ENCODE measurements at places on chromosomes 2 and 18.

DNA sequence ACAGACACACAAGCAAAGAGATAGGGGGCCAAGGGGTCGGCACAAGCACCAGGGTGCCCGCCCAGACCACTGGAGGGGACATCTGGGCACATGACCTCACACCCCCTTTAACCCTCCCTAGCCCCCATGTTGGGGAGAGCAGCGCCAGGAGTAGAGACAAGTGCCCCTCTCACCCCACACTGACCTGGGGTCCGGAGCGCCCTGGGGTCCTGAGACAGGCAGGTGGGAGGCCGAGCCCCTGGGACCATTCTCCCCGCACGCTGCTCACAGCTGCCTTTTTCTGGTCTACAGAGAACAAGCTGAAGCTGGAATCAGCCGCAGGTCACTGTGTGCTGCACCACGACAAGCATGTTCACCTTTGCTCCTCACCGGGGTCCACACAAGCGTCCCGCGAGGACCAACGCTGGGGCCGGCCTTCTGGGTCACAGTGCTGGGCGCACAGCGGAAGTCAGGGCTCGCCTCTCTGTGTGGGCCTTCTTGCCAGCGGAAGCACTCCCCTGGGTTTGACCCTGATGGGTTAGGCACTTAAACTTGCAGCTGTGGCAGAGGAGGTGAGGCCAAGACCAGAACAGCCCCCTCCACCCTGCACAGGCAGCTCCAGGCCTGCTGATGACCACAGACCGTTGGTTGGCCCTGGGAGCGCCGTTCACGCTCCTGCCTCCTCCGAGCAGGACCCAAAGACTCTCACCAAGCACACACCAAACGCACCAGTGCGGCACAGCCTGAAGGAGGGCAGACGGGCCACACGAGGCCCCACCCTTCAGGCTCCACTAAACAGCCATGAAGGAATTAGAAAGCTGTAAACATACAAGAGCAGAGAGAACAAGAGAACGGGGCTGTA lies 275.3 kb downstream of the EIPR1 start:
- no peak for DNase-seq
- H3K4me3 ChIP-seq, result no peak overlapping the region
- H3K36me3 ChIP-seq, result no peaks in the 10 kb centered on the region
- H3K4me1 ChIP-seq, result no peaks in the 10 kb centered on the region

GRCh38 chr18:41982942-41983660 lies 28.1 kb downstream of the PIK3C3 start:
- H3K4me1 ChIP-seq, result peaks cover 14% of the 10 kb centered on the region
- H3K27ac ChIP-seq, result peak overlapping the region; percentile 13
- no peaks in the 10 kb centered on the region for H3K27me3 ChIP-seq
- H3K36me3 ChIP-seq, result peaks cover 15% of the 10 kb centered on the region

DNA sequence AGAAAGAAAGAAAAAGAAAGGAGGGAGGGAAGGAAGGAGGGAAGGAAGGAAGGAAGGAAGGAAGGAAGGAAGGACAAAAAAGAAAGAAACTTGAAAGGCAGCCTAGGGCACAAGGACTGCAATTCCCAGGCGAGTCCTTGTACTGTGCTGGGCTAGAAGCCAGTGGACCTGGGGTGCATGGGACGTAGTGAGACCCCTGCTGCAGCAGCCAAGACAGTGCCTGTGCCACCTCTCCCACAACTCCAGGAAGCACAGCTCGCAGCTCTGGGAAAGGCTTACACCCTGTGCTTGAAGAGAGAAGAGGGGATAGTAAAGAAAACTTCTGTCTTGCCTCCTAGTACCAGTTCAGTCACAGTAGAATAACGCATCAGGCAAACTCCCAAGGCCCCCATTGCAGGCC lies 227.9 kb upstream of the CDH7 start:
- DNase-seq, result no peak
- no peak overlapping the region for H3K27ac ChIP-seq
- no peaks in the 10 kb centered on the region for H3K4me1 ChIP-seq
- H3K4me3 ChIP-seq, result no peak overlapping the region
- H3K36me3 ChIP-seq, result no peaks in the 10 kb centered on the region

- H3K36me3 ChIP-seq, result peaks cover 50% of the 10 kb centered on the region
- no peaks in the 10 kb centered on the region for H3K27me3 ChIP-seq
- DNase-seq, result no peak
- no peak overlapping the region for H3K27ac ChIP-seq
Observed at GRCh38 chr2:86500325-86501083, 59.3 kb downstream of the KDM3A start.

DNA sequence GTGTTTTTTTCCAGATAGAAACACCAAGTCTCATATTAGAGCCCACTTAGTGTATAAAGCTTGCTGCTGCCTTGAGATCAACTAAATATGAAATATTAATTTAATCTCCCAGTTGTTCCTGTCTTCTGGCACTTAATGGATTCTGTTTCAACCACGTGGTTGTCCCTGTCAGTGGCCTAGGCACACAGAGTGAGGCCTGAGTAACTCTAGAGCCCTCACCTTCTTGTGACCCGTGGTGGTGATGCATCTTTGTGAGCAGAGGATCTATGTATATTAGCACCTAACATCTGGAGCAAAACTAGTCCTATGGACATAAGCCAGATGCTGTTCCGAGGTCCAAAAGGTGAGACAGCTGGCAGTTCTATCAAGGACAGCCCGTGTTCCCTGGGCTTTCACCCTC lies 74.8 kb downstream of the FEZ2 start:
- no peak for DNase-seq
- no peaks in the 10 kb centered on the region for H3K4me1 ChIP-seq
- no peaks in the 10 kb centered on the region for H3K27me3 ChIP-seq
- no peak overlapping the region for H3K27ac ChIP-seq
- H3K36me3 ChIP-seq, result peaks cover 94% of the 10 kb centered on the region

- no peaks in the 10 kb centered on the region for H3K36me3 ChIP-seq
- no peak overlapping the region for H3K27ac ChIP-seq
- H3K4me1 ChIP-seq, result no peaks in the 10 kb centered on the region
- H3K27me3 ChIP-seq, result peaks cover 2% of the 10 kb centered on the region
Observed at GRCh38 chr18:35114305-35114704, 73.1 kb downstream of the MAPRE2 start.

- peaks cover 12% of the 10 kb centered on the region for H3K4me1 ChIP-seq
- H3K27ac ChIP-seq, result no peak overlapping the region
- no peak overlapping the region for H3K4me3 ChIP-seq
- H3K27me3 ChIP-seq, result no peaks in the 10 kb centered on the region
- DNase-seq, result no peak
Observed at GRCh38 chr2:181526014-181526413, 68.8 kb downstream of the ITGA4 start.

GRCh38 chr2:141782574-141782973 lies 348.2 kb downstream of the LRP1B start:
- no peaks in the 10 kb centered on the region for H3K36me3 ChIP-seq
- no peaks in the 10 kb centered on the region for H3K27me3 ChIP-seq
- H3K4me3 ChIP-seq, result no peak overlapping the region
- H3K27ac ChIP-seq, result no peak overlapping the region
- no peaks in the 10 kb centered on the region for H3K4me1 ChIP-seq

- H3K27ac ChIP-seq, result no peak overlapping the region
- H3K4me3 ChIP-seq, result no peak overlapping the region
- no peaks in the 10 kb centered on the region for H3K27me3 ChIP-seq
- DNase-seq, result no peak
- no peaks in the 10 kb centered on the region for H3K4me1 ChIP-seq
- H3K36me3 ChIP-seq, result peaks cover 65% of the 10 kb centered on the region
Observed at GRCh38 chr2:178119179-178119922, 7.1 kb downstream of the RBM45 start.

DNA sequence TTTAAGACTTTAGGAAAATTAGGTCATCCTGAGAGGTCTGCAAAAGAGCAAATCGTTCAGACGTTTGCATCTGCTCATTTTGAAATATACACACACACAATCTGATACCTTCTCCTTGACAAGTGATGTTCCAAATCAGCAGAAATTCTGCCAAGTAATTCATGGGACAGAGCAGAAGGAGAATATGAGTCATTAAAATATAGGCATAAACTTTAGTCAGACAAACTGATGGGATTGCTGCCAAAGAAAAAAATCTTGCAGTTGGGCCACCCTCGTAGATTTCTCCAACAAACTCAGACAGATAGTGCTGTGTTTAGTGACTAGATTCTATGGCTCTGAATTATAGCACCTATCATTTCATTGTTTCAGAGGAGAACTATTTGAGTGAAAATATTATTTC lies 336.3 kb downstream of the NYAP2 start:
- H3K27ac ChIP-seq, result peak overlapping the region; percentile 55
- no peaks in the 10 kb centered on the region for H3K36me3 ChIP-seq
- no peaks in the 10 kb centered on the region for H3K27me3 ChIP-seq

DNA sequence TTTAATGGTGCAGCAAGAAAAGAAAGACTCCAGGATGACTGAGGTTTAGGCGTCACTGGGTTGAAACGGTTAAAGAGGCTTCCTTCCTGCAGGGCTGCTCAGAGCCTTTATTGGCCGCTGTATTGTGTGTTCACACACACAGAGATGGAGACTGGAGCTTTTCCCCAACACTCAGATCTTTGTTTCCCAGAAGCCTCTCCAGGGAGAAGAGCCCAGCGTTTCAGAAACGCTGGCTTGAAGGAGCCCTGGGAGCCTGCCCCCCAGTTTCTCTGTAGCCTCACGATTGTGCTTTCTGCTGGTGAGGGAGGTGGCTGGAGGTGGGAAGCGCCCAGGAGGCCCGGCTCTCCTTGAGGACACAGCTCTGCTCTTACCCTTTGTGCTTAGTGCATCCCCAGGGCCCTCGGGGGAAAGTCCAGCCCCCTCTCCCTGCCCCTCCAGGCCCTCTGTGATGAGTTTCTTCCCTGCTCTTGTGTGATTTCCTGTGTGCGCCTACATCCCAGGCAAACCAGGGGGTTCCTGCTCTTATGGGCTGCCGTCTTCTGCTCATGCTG lies 37.1 kb downstream of the RRM2 start:
- H3K4me3 ChIP-seq, result no peak overlapping the region
- H3K36me3 ChIP-seq, result no peaks in the 10 kb centered on the region
- H3K27ac ChIP-seq, result no peak overlapping the region
- DNase-seq, result no peak
- H3K4me1 ChIP-seq, result no peaks in the 10 kb centered on the region

- H3K4me1 ChIP-seq, result no peaks in the 10 kb centered on the region
- no peaks in the 10 kb centered on the region for H3K27me3 ChIP-seq
- no peaks in the 10 kb centered on the region for H3K36me3 ChIP-seq
- peak overlapping the region; percentile 88 for H3K27ac ChIP-seq
- H3K4me3 ChIP-seq, result peak overlapping the region; percentile 73
Observed at GRCh38 chr2:202375033-202375608, 1.0 kb upstream of the BMPR2 start.

DNA sequence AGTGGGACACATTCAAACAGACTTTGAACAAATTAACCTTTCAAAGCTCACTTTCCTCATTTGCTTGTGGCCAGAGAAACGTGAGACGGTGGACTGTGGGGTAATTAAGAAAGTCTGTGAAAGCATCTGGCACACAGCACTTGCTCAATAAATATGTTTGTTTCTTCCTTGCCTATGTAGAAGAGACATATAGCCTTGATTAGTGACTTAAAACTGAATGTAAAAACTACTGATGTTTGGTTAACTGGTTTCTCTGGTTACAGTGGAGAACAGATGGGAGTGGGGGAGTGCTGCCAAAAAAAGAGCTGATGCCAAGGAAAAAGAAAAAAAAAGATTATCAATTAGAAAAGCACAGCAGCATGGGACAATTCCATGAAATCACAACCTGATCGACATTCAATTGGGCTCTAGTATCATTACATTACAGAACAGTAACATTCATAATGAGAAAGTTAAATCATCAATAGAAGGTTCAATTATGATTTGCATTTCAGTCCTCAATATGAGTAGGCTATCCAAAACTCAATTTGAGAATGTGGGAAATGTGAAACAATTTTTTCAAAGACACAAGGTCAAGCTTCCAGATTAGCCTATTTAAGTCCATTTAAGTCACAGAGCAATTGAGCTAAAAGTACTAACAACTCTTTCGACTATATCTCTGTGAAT lies 14.7 kb downstream of the CUL3 start:
- peaks cover 3% of the 10 kb centered on the region for H3K4me1 ChIP-seq
- DNase-seq, result no peak
- no peaks in the 10 kb centered on the region for H3K27me3 ChIP-seq
- H3K27ac ChIP-seq, result no peak overlapping the region

- peaks cover 6% of the 10 kb centered on the region for H3K27me3 ChIP-seq
- peaks cover 10% of the 10 kb centered on the region for H3K4me1 ChIP-seq
- no peak for DNase-seq
- no peak overlapping the region for H3K4me3 ChIP-seq
- H3K27ac ChIP-seq, result no peak overlapping the region
- no peaks in the 10 kb centered on the region for H3K36me3 ChIP-seq
Observed at GRCh38 chr2:10932345-10933151, 20.8 kb downstream of the KCNF1 start.

- H3K4me1 ChIP-seq, result no peaks in the 10 kb centered on the region
- no peak overlapping the region for H3K4me3 ChIP-seq
- H3K27me3 ChIP-seq, result no peaks in the 10 kb centered on the region
- no peaks in the 10 kb centered on the region for H3K36me3 ChIP-seq
- H3K27ac ChIP-seq, result no peak overlapping the region
- no peak for DNase-seq
Observed at GRCh38 chr2:100184055-100184737, 41.8 kb upstream of the AFF3 start.

DNA sequence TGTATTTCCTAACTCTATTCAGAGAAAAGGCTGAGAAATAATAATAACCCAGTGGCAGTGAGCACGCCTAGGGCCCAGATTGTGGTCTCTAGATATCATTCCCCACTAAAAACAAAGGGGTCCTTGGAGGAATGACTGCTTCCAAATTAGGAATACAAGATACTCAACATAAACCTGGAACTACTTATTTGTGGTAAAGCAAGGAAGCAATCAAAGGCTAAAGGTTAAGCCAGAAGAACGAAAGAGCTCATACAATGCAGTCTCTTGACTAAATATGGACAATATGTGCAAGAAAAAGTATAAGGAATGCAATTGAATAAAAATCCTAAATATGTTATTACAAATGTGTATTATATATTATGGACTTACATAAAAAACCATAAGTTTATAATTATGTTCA lies 253.5 kb upstream of the NRP2 start:
- H3K4me1 ChIP-seq, result peaks cover 5% of the 10 kb centered on the region
- no peak for DNase-seq
- no peaks in the 10 kb centered on the region for H3K27me3 ChIP-seq
- H3K36me3 ChIP-seq, result no peaks in the 10 kb centered on the region

DNA sequence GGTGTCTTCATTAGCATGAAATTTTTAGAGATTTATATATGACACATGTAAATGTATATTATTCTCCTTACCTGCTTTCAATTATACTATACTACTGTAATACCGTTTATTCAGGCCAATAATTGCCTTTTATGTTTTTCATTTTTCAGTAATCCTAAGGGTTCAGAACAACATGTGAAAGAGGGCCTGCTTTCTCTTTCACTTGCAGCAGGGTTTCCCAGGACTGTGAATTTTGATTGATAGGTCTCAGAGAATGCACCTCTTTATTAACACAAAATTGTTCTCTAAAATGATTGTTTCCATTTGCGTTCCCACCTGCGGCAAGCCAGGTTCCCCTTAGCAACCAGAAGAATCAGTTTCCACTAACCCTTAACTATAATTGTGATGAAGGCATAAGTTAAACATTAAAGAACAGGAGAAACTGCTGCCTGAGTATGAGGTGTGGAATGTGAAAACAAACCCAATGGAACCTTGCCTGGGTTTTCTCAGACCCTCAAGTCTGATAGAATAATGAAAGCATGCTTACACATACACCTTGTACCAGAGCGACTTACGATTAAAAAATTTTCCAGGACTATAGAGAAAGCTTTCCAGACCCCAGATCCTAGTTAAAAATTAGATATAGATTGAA lies 1591.2 kb upstream of the LRRTM1 start:
- no peak overlapping the region for H3K27ac ChIP-seq
- H3K27me3 ChIP-seq, result no peaks in the 10 kb centered on the region
- H3K4me3 ChIP-seq, result no peak overlapping the region
- DNase-seq, result no peak
